Right ventricle myocardium inferior (tissue), 1 donor: ENCODE measurements at places on chromosomes 7 and 10. TPM values are rescaled to one million over a fixed set of nuclear protein-coding genes. Genes with fewer than 3 reads are reported as not detected.

Gene PLEKHS1
- total RNA-seq = not detected

Gene CPA4
- total RNA-seq = not detected

Gene RASA4B
- total RNA-seq = 7.8 TPM

Gene CLEC5A
- 0.41 TPM for total RNA-seq

Gene SVIL
- total RNA-seq = 327 TPM

Gene SLC29A4
- total RNA-seq = 4.0 TPM

Gene ASIC3
- 5.5 TPM for total RNA-seq

Gene TYSND1
- 6.2 TPM for total RNA-seq

Gene ELOVL3
- total RNA-seq = not detected

Gene TUBB8
- total RNA-seq = not detected

Gene CAMK1D
- 5.2 TPM for total RNA-seq

Gene FXYD4
- not detected for total RNA-seq

Gene PRXL2A
- 102 TPM for total RNA-seq

Gene C10orf105
- 0.05 TPM for total RNA-seq

Gene NUTM2A
- 1.9 TPM for total RNA-seq

Gene SERPINE1
- total RNA-seq = 1.6 TPM

Gene SEMA3E
- total RNA-seq = 0.24 TPM

Gene SEMA3D
- total RNA-seq = 1.6 TPM

Gene ADAM8
- 2.0 TPM for total RNA-seq

Gene C10orf67
- 0.51 TPM for total RNA-seq

Gene SOSTDC1
- 1.0 TPM for total RNA-seq
